ENCODE measurements at places on chromosomes 13 and 19. TPM values are rescaled to one million over a fixed set of nuclear protein-coding genes. Genes with fewer than 3 reads are reported as not detected.
A peak's percentile ranks its signal among the peaks of the same experiment; 100 is the strongest.

GRCh38 chr13:30392681-30393045 is 29.6 kb upstream of the UBE2L5 start:
- ATAC-seq: no peak

GRCh38 chr13:54016542-54016941 is 987.9 kb downstream of the OLFM4 start:
- ATAC-seq: no peak

Gene CEACAM4
- total RNA-seq: 0.52 TPM

Gene ZBTB32
- total RNA-seq: 0.31 TPM

DNA sequence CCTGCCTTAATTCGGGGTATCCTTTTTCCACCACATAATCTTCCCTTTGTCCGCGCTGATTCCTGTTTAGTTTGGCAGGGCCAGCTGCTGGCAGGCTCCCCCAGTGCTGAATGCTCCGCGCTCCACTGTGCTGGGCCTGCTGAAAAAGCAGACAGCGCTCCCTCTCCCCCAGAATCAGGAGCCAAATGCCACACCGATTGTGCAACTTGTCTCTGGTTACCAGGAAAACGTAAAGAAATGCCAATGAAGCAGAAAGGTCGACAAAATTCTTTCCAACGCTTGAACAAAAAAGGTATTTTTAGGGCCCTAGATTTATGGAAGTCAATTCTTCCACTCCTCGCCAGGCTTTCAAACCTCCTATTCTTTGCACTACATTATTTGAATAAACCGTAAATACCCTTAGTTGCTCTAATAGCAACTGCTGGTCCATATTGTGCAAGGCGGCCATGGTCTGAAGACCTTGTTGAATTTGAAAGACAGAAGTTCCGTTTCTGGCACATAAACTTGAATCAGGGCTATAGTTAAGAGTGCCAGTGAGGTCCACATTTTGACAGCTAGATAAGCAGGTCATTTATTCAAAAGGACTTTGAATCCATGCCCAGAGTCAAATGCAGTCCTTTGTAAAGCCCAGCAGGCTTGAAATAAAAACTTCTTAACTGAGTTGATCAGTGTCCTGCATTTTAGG is 206.7 kb upstream of the RFC3 start:
- ATAC-seq: peak; percentile 75

DNA sequence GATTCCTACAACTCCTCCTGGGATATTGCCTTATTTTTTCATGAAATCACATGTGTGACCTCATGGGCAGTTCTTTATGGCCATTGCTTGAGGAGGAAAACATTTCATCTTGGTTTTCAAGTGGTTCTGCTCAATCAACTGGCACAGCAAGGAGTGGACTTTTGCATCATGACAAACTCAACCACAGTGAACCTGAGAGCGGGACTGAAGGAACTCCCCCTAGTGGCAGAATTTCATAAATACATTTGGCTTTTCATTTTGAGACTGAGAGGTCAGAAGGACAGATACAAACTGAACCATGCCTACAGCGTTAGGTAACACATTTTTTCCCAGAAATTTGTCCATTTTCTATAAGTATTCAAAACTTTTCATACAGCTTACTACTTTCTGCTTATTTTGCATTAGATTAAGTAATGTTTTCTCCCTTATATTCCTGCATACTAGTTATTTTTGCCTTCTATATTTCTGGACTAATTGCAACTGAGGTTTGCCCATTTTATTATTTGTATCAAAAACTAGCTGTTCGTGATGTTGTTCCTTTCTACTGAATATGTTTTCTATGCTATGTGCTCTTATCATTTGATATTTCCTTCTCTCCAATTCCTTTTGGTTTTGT is 13.4 kb upstream of the SIGLEC12 start:
- no peak for ATAC-seq

DNA sequence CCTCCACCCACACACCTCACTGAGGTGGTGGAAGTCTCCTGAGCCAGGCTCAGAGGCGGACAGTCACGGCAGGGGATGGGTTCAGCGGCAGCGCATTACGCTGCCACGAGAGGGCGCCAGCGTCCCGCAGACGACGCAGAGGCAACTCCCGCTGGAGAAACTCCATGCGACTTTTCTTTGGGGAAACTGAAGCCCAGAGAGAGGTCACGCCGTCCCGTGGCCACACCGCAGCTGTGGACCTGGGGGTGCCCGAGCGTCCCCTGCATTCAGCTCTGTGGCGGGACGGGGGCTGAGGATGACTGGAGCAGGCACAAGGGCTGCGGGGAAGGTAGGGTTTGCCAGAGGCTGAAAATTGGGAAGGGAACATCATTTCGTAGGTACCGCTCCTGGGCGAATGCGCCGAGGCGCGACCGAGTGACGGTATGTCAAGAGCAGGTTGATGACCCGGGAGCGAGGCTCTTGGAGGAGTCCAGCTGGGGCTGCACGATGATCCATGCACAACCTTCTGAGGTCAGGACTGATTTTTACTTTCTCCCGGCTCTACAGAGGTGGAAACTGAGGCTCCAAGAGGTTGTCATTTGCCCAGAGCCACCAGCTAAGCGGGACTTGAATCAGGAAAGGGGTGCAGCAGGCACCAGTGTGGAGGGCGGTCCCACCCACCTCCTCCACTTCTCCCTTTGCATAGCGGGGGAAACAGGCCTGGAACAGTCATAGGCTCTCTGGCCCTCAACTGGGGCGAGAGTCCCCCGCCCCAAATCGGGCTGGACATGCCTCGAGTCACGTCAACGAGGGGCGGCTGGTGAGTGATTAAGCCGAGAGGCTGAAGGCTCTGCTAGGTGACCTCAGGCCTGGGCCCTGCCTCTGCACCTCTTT is 690 bp upstream of the ARRDC2 start:
- ATAC-seq: peak; percentile 83

DNA sequence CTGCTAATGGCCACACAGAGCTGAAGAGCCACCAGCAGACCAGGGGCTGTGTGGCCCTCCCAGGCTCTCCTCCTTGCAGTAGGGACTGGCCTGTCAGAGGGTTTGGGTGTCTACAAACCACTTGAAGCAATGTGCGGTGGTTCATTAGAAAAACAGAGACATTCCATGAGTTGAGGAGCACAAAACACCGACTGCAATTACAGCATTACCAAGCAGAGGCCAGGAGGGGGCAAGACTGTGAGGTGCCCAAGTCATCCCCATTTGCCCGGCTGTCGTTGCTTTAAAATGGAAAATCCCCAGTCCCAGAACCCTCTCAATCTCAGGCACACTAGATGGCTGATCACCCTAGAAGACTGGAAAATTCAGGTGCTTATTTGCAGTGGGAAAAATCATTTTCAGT is 15.0 kb downstream of the TMTC4 start:
- ATAC-seq: no peak

GRCh38 chr13:43985422-43986072 is 105.8 kb downstream of the LACC1 start:
- no peak for ATAC-seq

Measured in gastroesophageal sphincter (tissue), 4 donors.